Stimulated activated CD4-positive, alpha-beta T cell treated with anti-CD3 and anti-CD28 coated beads, Interleukin-12 subunit alpha, Interleukin-12 subunit beta, amount 100 ng/mL, for 4 hours (primary cell): ENCODE measurements at places on chromosomes 5 and 9.

DNA sequence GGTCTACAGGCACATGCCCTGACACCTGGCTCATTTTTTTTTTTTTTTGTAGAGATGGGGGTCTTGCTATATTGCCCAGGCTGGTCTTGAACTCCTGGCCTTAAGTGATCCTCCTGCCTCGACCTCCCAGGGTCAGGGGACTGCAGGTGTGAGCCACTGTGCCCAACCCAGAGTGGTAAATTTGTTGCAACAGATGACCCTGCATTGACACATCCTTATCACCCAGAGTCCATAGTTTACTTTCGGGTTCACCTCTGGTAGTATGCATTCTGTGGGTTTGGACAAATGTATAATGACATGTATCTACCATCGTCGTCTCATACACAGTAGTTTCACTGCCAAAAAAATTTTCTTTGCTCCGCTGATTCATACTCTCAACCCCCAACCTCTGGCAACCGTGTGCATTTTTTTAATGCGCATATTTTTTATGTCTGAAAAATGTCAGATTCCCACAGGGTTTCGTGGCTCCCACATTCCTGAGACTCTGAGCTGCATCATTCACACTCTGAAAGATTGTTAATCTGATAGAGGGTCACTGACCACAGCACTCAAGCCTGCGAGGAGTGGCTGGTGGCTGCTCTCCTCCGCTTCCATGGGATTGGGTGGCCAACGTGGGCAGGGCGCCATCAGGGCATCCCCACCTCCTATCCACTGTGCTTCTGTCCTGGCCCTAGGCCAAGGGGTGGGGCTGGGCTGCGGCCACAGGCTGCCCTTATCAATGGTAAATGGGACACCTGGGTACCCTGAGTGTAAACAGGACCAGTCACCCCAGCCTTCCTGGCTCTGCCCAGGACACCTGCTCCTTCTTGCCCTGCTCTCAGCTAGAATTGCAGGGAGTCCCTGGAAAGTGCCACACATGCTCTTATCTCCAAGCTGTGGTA lies 9.6 kb downstream of the NDST1 start:
- DNase-seq, result no peak

GRCh38 chr9:125238915-125239446 lies 2.2 kb downstream of the HSPA5 start:
- DNase-seq, result no peak

DNA sequence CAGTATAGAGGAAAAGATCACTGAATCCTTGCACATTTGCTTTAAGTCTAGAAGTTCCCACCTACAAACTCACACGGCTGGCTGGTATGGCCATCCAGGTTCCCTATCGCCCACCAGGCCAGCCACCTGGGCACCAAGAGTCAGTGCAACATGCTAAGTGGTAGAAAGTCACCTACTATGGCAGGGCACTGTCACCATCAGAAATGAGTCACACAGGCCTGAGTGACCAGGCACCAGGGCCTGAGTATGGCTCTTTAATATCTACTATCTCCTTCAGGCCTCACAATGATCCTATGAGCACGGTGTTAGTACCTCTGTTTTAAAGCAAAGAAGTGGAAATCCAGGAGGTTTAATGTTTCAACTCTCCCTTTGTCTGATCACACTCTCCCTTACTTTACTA lies 156.2 kb downstream of the CDK5RAP2 start:
- no peak for DNase-seq

- DNase-seq, result no peak
Observed at GRCh38 chr5:154189256-154189818, 1.2 kb upstream of the GALNT10 start.
